ENCODE measurements at places on chromosomes 13 and 19.
A peak's percentile ranks its signal among the peaks of the same experiment; 100 is the strongest.

DNA sequence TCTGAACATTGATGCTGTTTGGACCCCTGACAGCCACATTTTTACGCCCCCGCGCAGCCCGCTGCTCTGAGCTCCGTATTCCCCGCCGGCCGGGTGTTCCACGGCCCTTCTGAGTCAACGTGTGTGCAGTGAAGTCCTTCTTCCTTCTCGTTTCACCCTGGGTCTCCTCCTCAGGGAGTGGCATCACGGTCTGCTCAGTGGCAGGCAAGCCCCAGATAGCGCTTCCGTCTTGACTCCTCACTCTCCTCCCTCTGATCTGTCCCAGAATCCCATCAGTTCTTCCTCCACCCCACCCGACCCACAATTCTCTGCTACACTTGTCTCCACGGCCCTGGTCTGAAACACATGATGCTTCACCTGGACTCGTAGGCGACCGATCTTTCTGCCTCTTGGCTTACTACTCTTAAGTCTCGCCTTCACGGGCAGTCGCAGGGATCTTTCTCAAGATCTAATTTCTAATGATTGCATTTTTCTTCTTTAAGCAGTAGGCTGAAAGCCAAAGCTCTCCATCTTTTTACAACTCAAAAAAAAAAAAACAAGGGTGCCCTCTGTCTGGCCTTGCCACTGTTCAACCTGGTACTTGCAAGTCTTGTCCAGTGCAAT, 33.9 kb downstream of the CCNE1 start:
- DNase-seq: peak; percentile 68

DNA sequence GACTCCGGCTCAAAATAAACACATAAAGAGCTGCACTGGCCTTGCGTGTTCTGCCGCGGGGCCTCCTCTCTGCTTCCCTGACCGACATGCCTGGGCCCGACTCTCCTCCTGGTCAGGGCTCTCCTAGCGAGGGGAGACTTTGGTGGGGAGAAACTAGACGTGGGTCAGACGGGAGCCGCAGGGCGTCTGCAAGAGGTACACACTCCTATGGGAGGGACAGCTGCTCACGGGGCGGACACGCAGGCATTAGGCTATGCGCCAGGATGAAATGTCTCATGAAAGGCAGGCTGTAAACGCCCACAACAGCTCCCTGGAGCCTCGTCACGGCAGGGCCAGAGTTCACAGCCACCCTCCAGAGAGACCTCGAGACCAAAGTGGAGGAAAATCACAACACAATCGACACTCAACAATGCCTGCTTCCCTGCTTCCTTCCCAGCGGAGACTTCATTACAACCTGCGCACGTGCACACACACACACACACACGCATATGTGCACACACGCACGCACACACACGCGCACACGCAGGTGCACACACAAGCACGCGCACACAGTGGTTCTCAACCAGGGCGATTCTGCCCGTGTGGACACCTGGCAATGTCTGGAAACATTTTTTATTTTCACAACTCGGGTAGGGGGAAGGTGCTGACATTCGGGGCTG, 5.8 kb downstream of the SLC39A3 start:
- no peak for DNase-seq

DNA sequence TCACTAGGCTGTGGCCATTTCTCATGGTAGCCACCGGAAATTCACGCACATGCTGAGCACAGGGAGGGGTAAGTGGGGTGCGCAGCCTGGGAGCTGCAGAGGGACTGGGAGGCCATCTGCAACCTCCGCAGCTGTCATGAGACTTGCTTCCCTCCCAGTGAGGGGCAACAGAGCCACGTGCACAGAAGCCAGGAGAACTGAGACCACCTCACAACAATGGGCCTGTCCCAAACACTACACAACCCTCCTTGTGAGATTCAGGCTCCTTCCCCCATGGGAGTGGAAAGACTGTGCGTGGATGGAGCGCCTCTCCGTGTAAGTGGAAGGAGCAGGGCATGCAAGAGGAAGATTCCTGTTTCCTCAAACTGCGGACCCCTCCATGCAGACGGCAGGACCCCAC, 8.8 kb downstream of the C3 start:
- no peak for DNase-seq

DNA sequence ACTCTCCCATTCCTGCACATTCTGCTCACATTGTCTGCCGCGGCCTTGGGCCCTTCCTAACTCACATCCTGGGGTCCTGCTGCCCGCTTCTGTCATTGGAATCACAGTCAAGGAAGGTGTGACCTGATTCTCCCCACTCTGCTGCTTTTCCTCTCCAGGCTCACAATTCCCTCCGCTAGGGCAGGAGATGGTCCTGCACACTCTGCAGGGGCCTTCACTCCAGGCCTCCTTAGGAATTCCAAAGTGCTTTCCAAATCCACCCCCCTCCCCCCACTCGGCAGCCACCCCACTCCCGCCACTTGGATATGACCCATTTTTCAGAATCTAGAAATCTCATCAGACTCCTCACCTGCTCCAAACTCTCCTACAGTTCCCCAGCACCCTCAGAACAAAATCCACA, 3.1 kb upstream of the SLC5A5 start:
- DNase-seq: no peak

DNA sequence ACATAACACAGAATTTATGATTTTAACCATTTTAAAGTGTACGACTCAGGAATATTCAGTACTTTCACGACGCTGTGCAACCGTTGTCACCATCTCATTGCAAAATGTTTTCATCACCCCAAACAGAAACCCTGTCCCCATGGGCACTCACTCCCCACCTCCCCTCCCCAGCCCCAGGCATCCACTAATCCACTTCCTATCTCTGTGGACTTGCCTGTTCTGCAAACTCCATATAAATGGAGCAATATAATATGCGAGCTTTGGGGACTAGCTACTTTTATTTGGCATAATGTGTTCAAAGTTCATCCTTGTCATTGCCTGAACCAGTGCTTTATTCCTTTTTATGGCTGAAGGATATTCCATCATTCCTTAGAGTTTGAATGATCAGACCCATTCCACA, 7.3 kb upstream of the INSR start:
- no peak for DNase-seq

DNA sequence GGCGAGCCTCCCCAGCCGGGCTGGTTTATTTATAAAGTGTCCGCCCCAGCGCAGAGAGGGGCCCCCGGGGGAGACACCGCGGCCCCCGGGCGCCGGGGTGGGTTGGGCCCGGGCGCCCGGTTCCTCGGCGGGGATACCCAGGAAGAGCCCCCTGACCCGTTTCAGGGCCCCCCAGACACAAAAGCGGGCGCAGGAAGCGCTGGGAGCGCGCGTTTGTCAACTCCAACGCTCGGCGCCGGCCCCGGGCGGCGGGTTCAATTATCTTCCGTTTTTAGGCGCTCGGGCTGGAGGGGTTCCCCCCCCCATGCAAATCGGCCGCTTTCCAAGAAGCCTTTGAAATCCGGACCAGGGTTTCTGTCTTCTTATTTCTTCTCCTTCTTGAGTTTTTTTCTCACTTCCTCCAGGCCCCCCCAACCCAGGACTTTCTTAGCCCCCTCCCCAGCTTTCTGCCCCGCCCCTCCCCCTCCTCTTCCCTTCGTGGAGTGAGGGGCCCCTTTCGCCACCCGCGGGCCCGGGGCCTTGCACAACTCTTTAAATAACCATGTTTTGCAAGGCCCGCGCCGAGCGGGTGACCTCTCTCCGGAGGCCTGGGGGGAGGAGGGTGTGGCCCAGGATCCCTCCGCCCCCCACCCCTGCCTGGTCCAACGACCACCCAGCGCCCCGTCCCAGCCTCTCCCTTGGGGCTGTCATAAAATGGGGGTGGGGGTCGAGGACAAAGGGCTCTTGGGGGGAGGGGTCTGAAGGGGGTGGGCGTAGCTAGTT, 935 bp downstream of the ARID3A start:
- DNase-seq: no peak

GRCh38 chr13:79382545-79383275, 23.3 kb downstream of the RBM26 start:
- DNase-seq: no peak

DNA sequence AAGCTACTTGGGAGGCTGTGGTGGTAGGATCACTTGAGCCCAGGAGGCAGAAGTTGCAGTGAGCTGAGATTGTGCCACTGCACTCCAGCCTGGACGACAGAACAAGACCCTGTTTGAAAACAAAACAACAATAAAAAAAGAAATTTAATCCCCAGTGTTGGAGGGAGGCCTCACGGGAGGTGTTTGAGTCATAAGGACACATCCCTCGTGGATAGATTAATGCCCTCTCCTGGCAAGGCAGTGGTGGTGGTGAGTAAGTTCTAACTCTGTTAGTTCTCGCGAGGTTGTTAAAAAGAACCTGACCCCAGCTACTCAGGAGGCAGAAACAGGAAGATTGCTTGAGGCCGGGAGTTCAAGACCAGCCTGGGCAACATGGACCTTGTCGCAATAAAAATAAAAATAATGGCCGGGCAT, 27.6 kb upstream of the SIN3B start:
- no peak for DNase-seq

DNA sequence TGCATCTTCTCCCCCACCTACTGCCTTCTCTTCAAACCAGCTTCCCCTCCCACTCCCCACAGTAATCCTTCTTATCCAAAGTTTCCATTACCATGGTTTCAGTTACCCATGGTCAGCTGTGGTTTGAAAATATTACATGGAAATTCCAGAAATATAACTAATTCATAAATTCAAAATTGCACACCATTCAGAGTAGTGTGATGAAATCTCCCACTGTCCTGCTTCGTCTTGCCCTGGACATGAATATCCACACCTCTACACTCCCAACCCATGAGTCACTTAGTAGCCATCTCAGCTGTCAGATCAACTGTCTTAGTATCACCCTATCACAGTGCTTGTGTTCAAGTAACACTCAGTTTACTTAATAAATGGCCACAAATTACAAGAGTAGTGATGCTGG, 3.8 kb upstream of the KCTD12 start:
- no peak for DNase-seq

GRCh38 chr13:76523740-76524340, 362.4 kb downstream of the KCTD12 start:
- no peak for DNase-seq

GRCh38 chr19:33785795-33786194, 10.9 kb upstream of the KCTD15 start:
- no peak for DNase-seq

Measured in NCI-H1105 treated with DMSO at 0.1 percent for 48 hours (cell line).